ENCODE measurements at places on chromosomes 2 and 18.

GRCh38 chr18:36307513-36307912 is 10.0 kb downstream of the FHOD3 start:
- DNase-seq: no peak

DNA sequence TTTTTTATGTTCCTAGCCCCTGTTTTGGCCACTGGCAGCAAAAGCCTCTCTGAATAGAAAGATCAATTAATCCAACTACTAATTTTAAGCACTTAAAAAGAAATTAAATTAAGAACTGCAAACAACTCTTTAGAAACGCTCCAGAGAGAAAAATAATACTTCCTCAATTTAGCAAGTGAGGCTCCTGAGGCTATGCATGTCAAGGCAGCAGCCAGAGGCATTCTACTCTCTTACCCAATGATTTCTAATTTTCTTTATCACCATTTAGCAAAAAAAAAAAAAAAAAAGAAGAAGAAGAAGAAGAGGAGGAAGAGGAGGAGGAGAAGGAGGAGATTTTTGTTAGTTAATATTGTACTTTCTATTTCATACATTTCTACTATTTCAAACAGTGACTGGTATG is 68.5 kb downstream of the TMEM237 start:
- no peak for DNase-seq

DNA sequence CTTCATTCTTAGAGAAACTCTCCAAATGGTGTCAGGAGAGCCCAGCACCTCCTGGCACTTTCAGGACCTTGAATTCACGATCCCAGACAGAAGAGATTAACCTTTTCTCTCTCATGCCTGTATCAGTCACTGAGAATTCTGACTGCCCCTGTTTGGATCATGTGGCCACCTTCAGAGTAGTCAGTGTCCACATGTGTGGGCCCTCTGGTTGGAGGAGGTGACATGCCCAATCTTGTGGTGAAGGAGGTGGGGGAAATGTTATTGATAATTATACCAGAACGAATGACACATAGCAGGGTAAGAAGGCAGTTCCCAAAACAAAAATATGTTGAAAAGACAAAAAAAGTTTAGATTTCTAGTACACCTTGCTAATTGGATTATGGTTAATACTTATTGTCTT is 31.7 kb downstream of the UBXN4 start:
- no peak for DNase-seq

GRCh38 chr2:84152462-84152861 is 306.6 kb downstream of the SUCLG1 start:
- DNase-seq: no peak

- no peak for DNase-seq
Measured at GRCh38 chr2:241560883-241561474, 2.4 kb downstream of the BOK start.

DNA sequence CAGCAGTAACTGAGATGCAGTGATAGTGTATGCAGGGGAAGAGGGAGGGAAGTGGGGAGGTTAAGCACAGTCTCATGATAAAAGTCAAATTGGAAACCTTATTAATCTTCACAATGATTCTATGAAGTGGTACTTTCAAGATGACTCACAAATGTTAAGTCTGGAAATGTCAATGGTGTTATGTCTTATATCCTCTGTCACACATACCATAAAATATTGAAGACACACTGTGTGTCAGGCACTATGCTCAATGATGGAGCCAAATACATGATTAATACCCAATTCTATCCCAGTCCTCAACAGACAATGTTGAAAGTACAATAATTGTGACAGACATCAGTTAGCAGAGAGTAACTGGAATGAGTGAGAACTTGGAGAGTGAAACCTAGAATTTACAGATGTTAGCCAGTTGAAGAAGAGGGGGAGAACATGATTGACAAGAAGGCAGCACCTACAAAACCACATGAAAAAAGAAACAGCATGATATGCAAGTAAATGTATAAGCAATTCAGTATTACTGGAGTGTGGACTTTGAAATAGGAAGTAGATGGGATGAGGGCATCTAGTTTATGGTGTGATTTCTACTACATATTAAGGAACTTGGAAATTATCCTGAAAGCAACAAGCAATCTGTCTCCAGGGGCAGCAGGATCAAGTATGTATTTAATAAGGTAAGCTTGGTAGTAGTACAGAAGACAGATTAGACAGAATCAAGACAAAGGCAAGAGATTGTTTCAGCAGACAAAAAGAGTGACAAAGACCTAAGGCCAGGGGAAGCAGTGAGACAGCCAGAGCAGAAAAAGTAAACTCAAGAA is 107.6 kb downstream of the STRN start:
- DNase-seq: no peak

GRCh38 chr2:113084249-113085000 is 16.7 kb downstream of the IL1F10 start:
- DNase-seq: no peak

DNA sequence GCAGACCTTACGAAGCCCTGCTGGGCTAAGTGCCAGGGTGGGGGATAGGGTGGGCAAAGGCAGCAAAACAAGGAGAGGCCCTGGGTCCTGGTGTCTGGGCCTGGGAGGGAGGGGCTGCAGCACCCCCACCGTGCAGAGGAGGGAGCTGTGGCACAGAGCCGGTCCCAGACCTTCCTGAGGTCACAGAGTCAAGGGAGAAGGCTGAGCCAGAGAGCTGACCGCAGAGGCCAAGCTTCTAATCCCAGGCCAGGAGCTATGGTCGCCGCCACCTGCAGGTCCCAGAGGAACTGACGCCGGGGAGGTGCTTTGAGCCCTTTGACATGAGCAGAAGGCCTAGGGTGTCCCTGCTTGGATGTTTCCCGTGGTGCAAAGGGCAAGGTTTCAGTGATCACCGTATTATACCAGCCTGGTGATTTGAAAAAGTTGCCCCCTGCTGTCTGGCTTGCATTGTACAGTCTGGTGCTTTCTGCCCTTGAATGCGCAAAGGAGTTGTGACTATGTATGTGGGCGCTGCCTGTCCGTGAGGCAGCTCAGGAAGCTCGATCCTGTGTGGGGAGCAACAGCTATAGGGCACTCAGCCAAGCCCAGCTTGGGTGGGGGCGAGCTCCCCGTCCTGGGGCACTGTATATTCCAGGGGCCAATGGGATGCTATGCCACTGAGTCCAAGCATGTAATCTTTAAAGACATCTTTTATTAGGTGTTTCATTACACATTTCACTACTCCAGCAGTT is 44.3 kb downstream of the EDAR start:
- no peak for DNase-seq

- DNase-seq: peak; percentile 41
Measured at GRCh38 chr2:216371721-216372702, at the start of gene MARCHF4. Gene MARCHF4 (minus strand): TSS chr2:216372483. CDS start chr2:216370260, 2,223 bp downstream.

DNA sequence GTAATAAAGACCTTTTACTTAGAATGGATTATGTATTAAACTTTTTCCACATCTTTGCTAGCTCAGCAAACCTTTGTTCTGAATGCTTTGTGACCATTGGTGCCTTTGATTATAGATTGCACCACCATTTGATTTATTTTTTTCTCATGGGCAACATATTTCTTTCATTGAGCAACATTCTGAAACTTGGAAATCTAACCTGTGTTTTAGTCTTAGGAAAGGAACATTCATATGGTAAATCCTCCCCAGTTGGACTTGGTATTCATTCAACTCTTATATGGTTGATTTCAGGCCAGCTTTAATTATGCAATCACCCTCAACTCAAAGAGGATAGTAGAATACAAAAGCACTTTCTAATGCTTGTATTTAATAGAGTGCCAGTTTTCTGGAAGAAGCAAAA is 1077.9 kb upstream of the ZEB2 start:
- DNase-seq: no peak

DNA sequence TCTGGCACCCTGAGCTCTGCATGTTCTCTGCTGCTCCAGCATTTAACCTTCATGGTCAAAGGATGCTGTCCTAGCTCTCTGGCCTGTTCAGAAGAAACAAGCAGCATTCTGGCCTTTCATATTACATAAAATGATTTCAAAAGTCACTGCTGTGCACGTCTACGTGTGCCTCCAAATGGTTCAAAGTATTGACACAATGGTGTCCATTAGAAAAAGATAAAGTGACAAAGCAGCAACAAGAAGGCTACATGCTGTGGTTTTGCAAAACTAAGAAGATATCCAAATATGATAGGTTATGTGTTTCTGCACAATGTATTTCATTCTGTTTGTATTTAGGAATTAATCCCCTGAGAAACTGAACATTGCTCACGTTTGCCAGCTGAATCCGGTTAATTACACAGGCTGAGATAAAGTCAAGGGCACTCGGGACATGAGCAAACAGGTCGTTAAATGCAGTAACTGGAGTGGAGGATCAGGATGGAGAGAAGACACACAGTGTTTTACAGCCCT is 258.5 kb downstream of the DOK6 start:
- DNase-seq: no peak

DNA sequence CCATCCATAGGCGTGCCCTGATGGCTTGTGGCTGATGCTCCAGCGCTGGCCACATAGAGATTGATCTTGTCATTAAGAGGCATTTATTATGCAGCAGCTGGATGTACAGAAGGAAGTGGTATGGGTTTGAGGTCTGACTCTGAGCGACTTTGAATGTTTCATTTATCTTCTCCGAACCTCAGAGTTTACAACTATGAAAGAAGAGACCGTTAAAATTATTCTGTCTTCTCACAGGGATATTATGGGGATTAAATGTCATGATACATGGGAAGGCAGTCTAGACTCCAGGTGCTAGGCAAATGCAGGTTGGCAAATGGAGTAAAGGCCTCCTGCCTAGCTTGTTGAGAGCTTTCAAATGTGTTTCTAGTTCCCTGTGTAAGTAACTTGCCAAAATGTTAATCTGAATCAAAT is 30.3 kb downstream of the MOGAT1 start:
- DNase-seq: no peak

- no peak for DNase-seq
Measured at GRCh38 chr2:8676191-8676920, 5.5 kb upstream of the ID2 start.

DNA sequence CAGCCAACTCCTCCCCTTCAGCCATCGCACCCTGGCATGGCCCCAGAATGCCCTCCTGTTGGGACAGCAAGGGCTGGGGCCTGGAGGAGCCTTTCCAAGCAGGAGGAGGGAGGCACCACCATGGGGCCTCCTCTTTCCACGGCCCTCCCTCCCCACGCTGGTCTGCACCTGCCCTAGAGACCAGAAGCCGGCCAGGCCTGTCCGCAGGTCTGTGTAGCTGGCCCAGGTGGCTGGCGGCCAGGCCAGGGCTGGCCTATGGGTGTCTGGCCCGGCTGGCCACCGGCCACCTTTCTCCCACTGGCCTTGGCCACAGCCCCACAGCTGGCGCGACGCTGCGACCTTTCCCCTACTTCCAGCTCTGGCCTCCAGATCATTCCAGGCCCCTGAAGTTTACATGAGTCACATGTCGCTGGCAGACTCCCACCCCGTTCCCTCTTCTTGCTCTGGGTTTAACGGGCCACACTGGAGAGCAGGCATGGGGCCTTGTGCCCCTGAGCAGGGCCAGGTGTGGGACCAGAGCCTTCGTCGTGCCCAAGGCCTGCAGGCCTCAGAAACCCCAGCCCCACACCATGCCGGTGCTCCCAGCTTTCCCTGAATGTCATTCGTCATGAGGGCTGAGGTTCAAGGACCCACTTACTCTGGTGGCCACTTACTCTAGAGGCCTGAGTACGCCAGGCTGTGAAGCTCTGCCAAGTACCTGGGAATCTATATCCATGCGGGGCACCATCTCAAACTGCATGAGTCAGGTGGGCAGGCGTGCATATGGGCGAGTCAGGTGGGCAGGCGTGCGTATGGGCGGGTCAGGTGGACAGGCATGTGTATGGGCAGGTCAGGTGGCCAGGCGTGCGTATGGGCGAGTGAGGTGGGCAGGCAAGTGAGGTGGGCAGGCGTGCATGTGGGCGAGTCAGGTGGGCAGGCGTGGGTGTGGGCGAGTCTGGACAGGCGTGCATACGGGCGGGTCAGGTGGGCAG is 33.3 kb upstream of the KLF11 start:
- no peak for DNase-seq

DNA sequence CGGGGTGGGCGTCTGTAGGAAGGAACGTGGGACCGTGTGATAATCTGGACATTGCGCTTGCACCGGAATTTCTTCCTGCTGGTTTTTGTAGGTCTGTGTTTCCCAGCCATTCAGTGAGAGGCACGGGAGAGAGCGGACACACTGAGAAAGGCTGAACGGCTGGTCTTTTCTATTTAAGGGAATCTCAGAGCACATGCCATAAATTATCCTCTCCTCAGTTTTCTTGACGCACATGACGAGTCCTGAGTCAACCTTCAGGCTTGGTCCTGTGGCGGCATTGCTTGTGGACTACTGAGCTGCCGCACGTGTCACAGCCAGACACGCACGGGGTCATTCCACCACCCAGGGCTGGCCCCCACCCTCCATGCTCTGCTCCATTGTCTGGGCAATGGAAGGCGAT is 519.3 kb upstream of the ID2 start:
- no peak for DNase-seq

GRCh38 chr2:52391621-52392020 is 1359.7 kb upstream of the NRXN1 start:
- DNase-seq: no peak

DNA sequence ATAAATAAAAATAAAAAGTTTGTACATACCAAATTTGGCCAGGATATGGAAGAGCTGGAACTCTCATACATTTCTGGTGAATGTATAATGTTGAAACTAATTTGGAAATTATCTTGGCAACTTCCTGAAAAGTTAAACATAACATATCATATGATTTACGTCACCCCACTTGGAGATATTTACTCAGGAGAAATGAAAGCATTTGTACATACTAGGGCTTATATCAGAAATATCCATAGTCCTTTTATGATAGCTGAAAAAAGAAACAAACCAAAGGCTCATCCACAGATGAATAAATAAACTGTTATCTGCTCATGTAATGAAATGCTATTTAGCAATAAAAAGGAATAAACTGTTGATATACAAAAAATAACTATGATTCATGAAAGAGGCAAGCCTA is 318.2 kb upstream of the NRXN1 start:
- DNase-seq: no peak

- DNase-seq: no peak
Measured at GRCh38 chr2:70214365-70214764, 23.5 kb upstream of the C2orf42 start.

- no peak for DNase-seq
Measured at GRCh38 chr2:217218269-217219163, 358.7 kb upstream of the TNP1 start.

DNA sequence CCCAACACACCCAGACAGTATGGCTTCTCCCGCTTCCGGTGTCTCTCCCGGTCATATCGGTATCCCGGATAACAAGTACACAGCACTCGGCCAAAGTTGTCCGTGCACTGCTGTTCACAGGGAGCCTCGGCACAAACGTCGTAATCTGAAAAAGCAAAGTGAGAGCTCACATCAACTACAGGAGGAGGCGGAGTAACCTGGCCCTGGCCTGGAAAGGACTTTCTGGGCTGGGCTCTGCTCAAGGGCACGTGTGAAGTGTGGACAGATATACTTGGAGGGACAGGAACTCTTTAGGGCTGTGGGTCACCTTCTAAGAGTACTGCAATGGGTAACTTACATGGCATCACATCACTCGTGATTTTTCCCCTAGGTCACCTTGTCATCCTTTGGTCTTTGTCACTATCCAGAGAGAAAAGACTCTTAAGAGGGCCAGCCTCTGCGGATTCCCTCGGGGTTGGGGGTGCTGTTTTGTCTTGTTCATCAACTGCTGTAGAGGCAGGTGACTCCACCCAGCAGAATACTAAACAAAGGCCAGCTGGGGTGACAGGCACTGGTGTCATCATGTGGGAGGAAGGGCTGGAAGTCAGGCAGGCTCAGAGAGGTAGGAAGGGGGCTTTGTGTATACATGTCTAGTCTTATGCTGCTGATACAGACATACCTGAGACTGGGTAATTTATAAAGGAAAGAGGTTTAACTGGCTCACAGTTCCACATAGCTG is 110.6 kb upstream of the LMAN1 start:
- DNase-seq: no peak

GRCh38 chr18:44691148-44691925 is 10.6 kb downstream of the SETBP1 start:
- DNase-seq: no peak

- no peak for DNase-seq
Measured at GRCh38 chr2:46010925-46011490, 286.2 kb upstream of the EPAS1 start.
